ENCODE measurements at places on chromosomes 3 and 15.
A peak's percentile ranks its signal among the peaks of the same experiment; 100 is the strongest.

DNA sequence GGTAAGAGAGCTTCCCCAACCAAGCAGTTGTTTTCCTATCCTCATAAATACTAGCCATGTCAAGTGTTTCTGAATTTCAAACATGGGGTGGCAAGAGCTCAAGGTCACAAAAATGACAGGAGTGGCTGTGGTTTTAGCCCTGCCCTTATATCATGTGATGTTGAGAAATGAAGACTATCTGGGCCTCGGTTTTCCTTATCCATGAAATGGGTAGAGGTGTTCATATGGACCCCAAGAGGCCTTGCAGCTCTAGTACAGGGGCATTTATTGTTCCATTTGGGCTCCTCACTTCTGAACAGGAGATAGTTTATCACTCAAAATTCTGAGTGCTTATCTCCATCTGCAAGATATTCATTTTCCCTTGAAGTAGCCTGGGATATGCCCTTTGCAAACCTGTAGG, 35.8 kb downstream of the LMCD1 start:
- no peak for DNase-seq

GRCh38 chr3:141275032-141275422, 43.4 kb downstream of the PXYLP1 start:
- no peak for DNase-seq

- DNase-seq = peak; percentile 35
These were observed 23.1 kb upstream of the MBNL1 start for GRCh38 chr3:152245498-152246170.

- DNase-seq = no peak
These were observed 59.1 kb upstream of the TLE3 start for GRCh38 chr15:70156671-70157271.

- no peak for DNase-seq
These were observed 170.0 kb downstream of the TMEM108 start for GRCh38 chr3:133208184-133208583.

DNA sequence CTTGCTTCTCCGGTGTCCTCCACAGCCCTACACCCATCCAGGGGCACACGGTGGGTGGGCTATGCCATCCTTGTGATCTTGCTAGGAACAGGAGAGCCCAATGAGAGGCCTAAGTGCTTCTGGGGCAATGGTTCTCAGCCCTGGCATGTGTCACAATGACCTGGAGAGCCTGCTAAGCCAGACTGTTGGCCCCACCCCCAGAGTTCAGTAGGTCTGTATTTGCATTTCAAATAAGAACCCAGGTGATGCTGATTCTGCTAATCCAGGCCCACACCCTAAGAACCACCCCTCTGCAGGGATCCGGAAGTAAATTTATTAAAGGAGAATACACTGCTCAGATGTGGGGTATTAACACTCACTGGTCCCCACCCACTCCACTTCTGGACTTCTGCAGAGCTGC, 57.9 kb downstream of the RORA start:
- DNase-seq = no peak

- no peak for DNase-seq
These were observed 115.4 kb downstream of the IGF2BP2 start for GRCh38 chr3:185709251-185709955.

DNA sequence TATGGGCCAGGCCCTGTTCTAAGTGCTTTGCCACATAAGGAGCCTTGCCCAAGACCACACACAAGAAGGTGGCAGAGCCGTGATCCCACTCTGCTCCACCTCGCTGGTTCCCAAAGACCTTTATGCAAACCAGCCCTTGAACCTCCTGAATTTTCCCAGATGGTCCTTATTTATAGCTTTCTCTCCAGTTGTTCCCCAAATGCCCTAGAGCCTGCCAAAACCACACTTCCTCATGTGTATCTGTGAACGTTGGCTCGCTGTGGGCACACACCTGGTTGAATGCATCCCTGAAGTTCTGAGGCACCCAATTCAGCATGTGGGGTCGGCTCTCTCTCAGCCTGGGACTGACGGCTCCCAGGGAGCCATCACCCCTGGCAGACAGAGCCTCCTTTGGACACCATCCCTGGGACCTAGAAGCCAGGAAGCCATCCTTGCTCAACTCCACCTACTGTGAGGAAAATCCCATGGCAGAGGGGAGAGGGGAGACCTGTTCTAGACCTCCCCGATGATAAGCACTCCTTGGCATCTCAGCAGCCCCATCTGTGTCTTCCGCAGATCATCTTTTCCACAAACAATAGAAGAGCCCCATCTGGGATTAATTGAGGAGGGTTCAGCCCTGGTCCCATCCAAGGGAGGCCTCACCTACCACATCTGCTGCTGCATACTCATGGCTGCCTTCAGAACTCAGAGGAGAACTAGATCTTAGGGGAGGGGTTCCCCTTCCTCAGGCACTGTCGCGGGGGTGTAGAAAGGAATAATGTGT, 42.3 kb upstream of the LIMD1 start:
- no peak for DNase-seq

DNA sequence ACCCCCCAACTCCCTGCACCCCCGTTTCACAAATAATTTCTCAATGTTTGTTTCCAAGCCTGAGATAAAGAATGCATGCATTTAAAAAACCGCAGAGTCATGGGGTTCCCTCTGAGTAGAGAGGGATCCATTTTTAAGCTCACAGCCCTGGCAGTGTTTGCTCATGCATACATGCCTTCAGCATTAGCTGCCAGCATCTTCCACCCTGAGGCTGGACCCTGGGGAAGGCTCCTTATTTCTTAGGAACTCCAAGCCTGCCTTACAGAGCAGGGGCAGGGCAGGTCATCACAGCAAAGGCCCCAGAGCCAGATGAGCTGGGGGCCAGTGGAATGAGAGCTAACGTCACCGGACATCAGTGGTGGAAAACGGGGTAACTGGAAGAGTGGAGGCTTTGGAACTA, 31.3 kb downstream of the TLE3 start:
- DNase-seq = no peak

GRCh38 chr3:151227807-151228665, 25.0 kb upstream of the GPR171 start:
- peak; percentile 49 for DNase-seq
